ENCODE measurements at places on chromosomes 7 and 10.
A peak's percentile ranks its signal among the peaks of the same experiment; 100 is the strongest.

GRCh38 chr7:113649556-113649955 lies 269.3 kb downstream of the PPP1R3A start:
- no peak for DNase-seq

DNA sequence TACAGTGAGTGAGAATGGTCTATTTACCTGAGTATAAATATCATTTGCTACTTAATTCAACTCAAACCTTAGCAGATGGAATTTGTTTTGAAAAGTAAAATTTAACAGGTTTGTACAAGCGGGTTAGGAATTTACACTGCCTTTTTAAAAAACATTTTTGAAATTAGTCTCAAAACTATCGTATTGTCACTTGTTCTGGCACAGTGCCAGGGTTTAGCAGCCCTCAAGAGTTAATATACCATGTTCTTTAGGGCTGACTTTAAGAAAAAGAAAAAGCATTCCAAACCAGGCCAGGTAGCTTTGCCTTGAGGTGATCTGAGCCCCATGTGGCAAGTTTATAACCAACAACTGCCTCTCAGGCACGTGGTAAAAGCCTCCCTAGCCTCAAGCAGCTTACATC lies 17.8 kb downstream of the CCNJ start:
- no peak for DNase-seq

DNA sequence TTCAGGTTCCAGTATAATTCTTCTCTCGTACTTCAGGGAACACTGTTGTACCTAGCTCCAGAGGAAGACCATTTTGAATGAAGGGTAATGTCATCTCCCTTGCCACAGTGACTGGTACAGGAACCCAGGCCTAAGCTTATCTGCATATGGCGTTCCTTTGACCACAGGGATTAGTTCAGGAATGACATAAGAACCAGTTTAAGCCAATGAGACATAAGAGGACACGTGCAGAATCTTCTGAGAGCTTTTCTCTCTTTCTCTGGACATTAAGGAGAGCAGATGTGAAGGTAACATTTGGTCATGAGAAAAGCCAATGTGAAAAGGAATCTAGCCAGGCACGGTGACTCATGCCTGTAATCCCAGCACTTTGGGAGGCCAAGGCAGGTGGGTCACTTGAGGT lies 21.8 kb upstream of the HIBADH start:
- no peak for DNase-seq

DNA sequence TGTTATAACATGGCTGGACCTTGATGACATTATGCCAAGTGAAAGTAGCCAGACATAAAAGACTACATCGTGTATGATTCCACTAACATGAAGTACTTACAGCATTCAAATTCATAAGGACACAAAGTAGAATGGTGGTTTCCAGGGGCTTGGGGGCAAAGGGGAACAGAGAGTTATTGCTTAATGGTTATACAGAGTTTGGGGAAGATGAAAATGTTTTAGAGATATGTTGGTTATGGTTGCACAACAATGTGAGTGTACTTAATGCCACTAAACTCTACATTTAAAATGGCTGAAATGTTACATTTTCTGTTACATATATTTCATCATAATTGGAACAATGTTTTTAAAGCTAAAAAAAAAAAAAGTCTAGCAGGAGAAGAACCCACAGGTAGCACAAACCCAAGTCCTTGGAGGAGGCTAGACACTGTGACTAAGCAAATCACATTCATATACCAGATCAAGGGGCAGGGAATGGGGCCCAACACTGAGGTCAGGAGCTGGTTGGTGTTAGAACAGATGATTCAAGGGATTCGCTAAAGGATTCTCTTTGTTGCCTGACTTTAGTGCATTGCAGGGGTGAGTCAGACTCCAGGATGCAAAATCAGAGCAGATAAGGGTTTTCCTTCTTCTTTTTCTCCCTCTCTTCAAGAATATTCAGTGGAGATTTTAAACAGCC lies 25.1 kb upstream of the AOAH start:
- DNase-seq = no peak

GRCh38 chr10:92849234-92849525 lies 860 bp downstream of the EXOC6 start:
- DNase-seq = no peak

- DNase-seq = no peak
Observed at GRCh38 chr10:116223289-116223688, 49.7 kb downstream of the GFRA1 start.

GRCh38 chr7:4820967-4821471 lies 40.8 kb downstream of the PAPOLB start:
- DNase-seq = no peak

GRCh38 chr7:24434972-24435371 lies 138.3 kb upstream of the PALS2 start:
- DNase-seq = no peak

- DNase-seq = peak; percentile 79
Observed at GRCh38 chr10:125048094-125048864, 106.4 kb downstream of the ZRANB1 start.

DNA sequence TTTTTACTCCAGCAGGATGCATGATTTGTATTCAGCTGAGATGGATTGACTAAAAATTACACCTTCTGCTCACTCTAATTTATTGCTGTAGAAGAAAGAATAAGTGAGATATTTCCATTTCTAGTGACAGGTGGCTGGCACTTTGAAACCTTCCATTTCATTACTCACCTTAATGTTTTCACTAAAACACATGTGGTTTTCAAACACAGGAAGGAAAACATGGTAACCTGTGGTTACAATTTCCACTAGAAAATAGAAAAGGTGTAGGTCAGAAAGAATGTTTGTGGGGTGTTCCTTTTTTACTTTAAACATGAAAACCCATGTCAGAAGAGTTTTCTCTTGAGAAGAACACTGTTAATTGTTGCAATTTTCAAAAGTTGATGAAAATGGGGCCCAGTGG lies 12.0 kb upstream of the PRKCQ start:
- no peak for DNase-seq

DNA sequence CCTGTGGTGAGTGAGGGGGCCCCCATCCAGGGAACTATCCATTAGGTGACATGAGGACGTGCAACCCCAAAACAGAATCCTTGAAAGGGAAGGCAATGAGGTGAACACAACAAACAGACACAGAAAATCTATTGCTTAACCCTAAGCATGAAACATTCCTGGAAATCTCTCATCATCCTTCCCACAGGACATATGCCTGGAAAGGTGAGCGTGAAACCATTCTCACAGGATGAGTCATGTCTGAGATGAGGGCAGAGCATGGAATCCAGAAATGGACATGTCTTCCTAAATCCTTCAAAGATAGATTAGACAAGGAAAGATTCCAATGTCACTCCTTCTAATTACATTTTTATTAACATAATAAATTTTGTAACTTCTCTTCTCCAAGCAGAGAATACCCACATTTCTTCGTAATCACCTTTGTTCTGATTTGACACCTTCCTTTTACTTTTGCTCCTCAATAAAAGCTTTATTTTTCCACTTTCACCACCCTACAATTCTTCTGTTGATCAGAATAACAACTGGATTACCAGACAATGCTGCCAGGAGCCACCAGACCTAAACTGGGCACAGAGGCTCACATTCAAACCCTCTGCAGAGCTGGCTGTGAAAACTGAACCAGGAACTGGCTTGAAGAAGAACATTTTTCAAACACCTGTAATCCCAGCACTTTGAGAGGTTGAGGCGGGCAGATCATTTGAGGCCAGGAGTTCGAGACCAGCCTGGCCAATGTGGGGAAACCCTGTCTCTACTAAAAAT lies 67.2 kb downstream of the COBL start:
- no peak for DNase-seq

DNA sequence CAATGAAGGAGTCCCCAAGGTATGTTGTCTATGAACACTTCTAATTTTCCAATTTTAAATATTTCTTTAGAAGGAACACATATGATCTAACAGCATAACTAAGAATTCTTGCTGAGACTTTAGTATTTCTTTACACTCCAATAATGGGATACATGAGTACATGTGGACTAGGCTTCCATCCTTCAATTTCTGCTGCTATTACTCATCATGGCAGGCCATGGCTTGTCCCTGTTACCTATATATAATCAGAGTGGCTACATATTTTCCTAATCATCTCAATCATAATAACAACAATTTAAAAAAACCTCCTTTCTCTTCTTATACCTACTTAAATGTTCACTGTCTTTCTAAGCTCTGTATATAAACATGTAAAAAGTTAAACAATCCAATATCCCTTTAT lies 60.3 kb upstream of the TAC1 start:
- DNase-seq = no peak

DNA sequence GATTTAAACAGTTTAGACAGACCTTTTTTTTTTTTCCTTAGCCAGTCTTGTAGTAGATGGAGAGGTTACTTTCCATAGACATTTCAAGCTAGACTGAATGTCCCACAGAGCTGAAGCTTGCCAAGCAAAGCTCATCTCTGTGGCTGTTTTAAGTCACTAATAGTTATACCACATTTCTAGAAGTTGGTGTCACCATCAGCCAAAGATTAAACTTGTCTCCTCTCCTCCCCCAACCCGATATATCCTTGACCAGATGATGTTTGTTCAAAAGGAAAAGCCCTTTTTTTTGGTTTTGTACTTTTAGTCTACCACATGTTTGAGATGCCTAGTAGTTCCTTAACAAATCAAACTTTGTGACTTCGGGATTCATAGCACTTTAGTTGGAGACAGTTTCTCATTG lies 66.1 kb downstream of the ADD3 start:
- no peak for DNase-seq

DNA sequence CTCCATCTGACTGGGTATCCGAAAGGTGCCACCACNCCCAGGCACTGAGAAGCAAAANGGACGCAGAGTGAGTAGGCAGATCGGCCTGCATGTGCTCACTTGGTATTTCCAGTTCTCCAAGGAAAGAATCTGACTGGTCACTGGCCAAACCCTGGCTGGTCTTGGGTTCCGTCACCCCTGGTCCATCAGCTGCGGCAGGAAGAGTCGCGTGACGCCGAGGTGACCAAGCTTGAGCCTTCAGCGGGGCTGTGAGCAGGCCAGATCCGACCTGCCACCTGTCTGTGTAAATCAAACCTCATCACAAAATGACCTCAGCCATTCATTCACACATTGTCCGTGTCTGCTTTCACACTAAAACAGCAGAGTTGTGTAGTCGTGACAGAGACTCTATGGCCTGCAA lies 28.8 kb upstream of the CHST15 start:
- no peak for DNase-seq

- DNase-seq = peak; percentile 35
Observed at GRCh38 chr7:38796626-38797501, 112.1 kb downstream of the VPS41 start.

- no peak for DNase-seq
Observed at GRCh38 chr10:45550903-45551786, 121.4 kb downstream of the ZFAND4 start.

DNA sequence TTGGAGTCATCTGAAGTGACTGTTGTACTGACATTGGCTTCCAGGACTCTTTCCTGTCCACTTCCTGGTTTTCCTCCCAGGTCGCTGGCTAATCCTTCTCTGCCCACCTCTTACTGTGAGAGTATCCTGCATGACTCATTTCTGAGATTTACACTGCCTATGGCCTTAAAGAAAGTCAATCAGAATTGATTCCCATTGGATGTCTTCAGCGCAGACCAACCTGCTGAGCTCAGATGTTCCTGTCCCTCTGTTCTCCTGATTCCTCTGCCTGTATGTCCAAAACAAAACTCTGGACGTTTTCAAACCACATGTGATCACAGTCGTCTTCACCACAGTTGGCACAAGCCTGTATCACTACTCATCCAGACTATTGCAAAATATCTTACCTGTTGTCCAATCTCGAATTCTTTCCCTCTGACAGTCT lies 262.1 kb downstream of the CREB5 start:
- DNase-seq = no peak

DNA sequence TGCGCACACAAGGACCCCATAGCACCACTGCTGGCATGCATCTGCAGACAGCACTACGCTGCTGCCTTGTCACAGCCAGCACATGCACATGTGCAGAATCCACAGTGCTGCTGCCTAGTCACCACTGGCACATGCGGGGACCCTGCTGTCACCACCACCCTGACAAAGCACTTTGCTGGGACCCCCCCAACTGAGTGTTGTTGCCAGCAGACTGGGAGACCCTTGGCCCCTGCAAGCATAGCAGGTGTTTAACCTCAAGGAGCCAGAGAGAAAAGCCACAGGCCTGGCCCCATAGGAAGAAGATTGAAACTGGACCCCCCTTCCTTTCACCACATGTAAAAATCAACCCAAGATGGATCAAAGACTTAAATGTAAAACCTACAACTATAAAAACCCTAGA lies 211.2 kb downstream of the ITGB1 start:
- no peak for DNase-seq

DNA sequence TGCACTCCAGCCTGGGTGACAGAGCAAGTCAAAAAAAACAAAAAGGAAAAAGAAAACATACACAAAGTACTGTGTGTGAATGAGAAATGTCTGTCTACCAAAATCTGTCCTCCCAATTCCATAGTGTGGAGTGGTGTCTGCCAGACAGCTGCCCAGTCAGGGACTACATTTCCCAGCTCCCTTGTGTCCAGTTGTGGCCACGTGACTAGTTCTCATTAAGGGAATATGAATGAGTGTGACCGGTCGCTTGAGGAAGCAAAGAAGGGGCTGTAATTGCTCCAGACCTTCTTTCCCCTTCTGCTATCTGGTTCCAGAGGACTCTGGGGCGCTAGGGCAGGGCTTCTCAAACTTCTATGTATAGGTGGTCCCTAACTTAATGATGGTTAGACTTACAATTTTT lies 204.1 kb downstream of the PHTF2 start:
- DNase-seq = no peak

DNA sequence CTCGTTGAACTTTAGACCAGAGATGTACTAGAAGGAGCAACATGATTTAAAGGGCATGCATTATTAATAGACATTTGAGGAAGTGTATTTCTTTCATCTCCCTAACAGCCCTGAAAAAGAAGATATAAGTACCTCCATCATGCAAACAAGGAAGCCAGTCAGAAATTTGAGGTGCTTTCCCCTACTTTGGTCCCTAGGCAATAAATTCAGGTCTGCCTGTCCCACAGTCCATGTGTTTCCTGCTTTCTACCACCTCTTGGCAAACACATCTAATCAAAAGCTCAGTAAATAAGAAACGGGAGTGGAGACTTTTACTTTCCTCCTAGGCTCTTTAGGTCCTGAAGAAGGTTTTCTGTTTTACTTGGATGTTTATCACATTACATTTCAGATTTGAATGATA lies 5.2 kb upstream of the SEMA3C start:
- no peak for DNase-seq

GRCh38 chr7:12458520-12459131 lies 55.0 kb upstream of the VWDE start:
- peak; percentile 16 for DNase-seq

GRCh38 chr10:109696981-109697775 lies 226.1 kb downstream of the XPNPEP1 start:
- no peak for DNase-seq

DNA sequence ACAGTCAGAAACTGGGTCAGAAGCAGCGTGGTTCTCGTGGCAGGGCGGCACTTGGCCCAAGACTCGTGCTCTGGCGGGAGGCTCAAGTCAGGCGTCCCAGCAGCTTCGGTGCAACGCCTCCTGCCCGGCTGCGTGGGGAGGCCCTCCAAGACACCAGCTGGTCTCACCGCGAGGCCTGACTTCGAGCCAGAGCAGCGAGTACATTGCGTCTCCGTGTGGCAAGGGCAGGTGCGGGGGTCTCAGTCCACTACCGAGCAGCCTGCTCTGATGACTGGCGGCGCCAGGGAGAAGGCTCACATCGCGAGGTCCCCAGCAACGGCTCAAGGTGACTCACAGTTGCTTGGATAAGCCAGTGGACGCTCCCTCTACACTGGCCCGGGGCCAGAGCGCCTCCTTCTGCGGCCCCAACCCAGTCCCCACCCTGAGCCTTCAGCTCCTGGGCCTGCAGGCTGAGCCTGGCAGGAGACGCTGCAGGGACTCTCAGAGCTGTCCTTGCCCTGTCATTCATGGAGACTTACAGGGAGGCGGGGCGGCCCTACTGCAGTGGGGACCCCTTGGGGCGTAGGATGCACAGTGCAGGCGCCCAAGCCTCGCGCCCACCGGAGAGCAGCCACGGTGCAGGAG lies 41.9 kb upstream of the PRKAR1B start:
- no peak for DNase-seq
